GM23338 (cell line): ENCODE measurements at places on chromosomes 16 and 17. TPM values are rescaled to one million over a fixed set of nuclear protein-coding genes. Genes with fewer than 3 reads are reported as not detected.

- DNase-seq, result peak; percentile 64
- no peaks in the 10 kb centered on the region for H3K36me3 ChIP-seq
- no peaks in the 10 kb centered on the region for H3K27me3 ChIP-seq
- H3K4me3 ChIP-seq, result no peak overlapping the region
- H3K27ac ChIP-seq, result no peak overlapping the region
Observed at GRCh38 chr16:11233727-11234376, 22.2 kb downstream of the SOCS1 start.

GRCh38 chr17:17839791-17840707 lies 3.3 kb upstream of the SREBF1 start:
- peaks cover 50% of the 10 kb centered on the region for H3K4me1 ChIP-seq
- H3K27me3 ChIP-seq, result no peaks in the 10 kb centered on the region
- peak; percentile 96 for DNase-seq
- H3K27ac ChIP-seq, result peak overlapping the region; percentile 98
- no peaks in the 10 kb centered on the region for H3K36me3 ChIP-seq

DNA sequence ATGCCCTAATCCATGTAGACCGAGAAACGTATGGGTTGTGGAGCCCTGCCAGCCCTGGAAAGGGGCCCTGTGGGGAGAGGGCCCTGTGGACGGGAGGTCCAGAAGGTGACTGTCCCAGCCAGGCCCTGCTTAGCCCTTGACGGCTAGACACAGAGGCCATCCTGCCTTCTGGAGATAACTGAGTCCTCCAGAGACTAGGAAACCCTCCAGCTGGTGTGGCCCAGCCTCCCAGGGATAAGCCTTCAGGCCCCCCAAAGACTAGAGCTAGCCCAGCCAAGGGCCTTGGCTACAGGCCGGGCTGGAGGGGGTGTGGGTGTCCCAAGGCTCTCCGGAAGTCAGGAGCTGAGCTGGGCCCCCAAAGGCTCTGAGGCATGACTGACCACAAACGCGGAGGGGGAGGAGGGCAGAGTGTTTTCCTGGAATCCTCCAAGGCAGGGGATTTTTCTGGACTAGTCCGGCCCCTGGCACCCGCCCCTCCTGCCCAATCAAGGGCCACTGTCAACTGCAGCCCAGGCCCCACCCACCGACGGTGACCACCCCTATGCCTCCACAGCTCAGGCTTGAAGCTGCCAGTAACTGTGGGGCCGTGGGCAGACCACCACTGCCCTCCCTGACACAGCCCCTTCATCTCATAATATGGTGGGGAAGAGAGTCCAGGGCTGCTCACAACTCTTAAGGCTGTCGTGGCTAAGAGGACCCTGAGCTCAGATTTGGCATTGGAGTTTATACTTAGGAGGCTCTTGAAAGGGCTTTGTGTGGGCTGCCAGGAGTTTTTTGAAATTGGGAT lies 885 bp upstream of the VASN start:
- H3K27me3 ChIP-seq, result peaks cover 3% of the 10 kb centered on the region; the same call in 1 of the 2 replicates
- H3K36me3 ChIP-seq, result no peaks in the 10 kb centered on the region
- peak overlapping the region; percentile 73; the same call in 1 of the 2 replicates for H3K4me3 ChIP-seq

GRCh38 chr17:9324864-9325263 lies 250.8 kb downstream of the STX8 start:
- H3K27ac ChIP-seq, result no peak overlapping the region
- H3K4me1 ChIP-seq, result peaks cover 18% of the 10 kb centered on the region
- no peaks in the 10 kb centered on the region for H3K27me3 ChIP-seq
- DNase-seq, result no peak
- no peaks in the 10 kb centered on the region; the same call in 1 of the 2 replicates for H3K36me3 ChIP-seq

GRCh38 chr17:3506054-3506453 lies 30.3 kb downstream of the ASPA start:
- H3K4me1 ChIP-seq, result peaks cover 12% of the 10 kb centered on the region
- H3K36me3 ChIP-seq, result no peaks in the 10 kb centered on the region; the same call in 1 of the 2 replicates
- H3K4me3 ChIP-seq, result no peak overlapping the region
- H3K27ac ChIP-seq, result no peak overlapping the region
- DNase-seq, result no peak

DNA sequence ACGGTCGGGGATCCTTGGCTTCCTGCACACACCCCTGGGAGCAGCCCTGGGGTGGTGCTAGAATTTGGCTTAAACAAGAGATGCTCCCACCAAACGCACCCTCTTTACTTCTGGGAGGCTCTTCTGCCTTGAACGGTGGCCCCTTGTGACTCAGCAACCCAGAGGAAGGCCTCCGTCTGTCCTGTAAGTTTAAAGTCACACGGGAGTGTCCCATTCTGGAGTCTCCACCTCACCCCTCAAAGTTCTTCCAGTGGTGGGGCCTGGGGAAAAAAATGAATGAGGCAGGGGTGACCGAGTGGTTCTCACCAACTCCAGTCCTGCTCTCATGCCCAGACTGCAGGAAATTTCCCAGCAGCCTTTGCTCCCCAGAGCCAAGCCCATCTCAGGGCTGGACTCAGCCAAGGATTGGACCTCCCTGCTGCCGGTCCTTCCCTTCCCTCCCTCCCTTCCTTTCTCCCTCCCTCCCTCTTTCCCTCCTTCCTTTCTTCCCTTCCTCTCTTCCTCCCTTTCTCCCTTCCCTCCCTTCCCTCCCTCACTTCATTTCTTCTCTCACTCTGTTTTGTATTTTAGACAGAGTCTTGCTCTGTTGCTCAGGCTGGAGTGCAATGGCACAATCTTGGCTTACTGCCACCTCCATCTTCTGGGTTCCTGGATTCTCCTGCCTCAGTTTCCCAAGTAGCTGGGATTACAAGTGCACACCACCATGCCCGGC lies 11.4 kb downstream of the ITGAD start:
- H3K4me3 ChIP-seq, result no peak overlapping the region
- no peak for DNase-seq
- no peaks in the 10 kb centered on the region for H3K36me3 ChIP-seq
- H3K27me3 ChIP-seq, result no peaks in the 10 kb centered on the region

DNA sequence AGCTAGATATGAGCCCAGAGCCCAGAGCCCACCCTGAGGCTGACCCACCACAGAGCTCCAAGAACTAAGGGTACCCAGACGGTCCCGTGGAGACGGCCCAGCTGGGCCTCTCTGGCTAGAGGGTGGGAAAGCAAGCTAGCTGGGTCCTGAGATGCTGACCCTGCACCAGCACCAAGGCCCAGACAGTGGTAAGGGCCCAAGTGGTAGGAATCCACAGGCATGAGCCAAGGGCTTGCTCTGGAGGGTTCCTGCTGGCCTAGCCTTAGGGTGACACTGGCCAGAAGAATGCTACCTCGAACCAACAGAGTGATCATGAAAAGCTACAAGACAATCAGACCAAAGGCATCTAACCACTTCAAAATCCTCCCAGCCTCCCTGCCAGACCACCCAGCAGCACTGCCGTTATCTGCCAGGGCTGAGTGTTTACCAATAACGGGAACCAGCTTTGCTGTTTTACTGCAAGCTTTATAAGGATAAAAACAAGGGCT lies 13.2 kb downstream of the HIC1 start:
- DNase-seq, result no peak
- no peaks in the 10 kb centered on the region for H3K27me3 ChIP-seq
- no peaks in the 10 kb centered on the region for H3K36me3 ChIP-seq
- no peak overlapping the region for H3K27ac ChIP-seq
- peaks cover 18% of the 10 kb centered on the region for H3K4me1 ChIP-seq
- no peak overlapping the region for H3K4me3 ChIP-seq

DNA sequence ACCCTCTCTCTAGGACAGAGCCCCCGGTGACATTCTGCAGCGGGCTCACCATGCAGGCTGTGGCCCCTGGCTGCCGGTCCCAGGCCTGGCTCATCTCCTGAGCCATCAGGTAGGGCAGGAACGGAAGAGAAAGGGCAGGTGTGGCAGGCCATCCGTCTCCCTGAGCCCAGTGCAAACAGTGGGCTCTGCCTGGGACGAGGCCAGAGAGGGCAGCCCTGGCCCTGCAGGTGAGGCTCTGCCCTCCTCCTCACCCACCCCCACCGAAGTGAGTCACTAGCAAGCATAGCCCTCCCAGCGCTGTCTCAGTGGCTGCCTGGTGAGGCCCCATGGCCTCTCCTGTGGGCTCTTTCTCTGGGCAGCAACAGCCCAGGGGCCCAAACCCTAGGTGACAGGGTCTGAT lies 14.5 kb downstream of the OTOP3 start:
- peaks cover 5% of the 10 kb centered on the region; the same call in 1 of the 2 replicates for H3K4me1 ChIP-seq
- H3K27ac ChIP-seq, result no peak overlapping the region
- H3K4me3 ChIP-seq, result no peak overlapping the region
- H3K36me3 ChIP-seq, result no peaks in the 10 kb centered on the region

DNA sequence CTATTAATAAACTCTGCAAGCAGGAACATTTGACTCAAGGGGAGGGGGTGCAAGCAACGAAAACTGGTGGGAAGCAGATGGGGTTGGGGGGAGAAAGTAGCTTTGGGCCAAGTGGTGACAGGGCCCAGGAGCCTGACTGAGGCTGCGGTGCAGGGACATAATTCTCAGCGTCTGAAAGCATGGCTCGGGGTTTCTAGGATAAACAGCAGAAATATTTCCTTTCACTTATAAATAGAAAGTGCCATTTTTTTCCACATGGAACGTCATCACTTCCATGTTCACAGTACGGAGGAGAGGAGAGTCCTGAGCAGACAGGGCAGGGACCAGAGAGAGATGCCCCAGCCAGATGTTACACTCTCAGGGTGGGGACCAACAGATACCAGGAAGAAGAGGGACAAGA lies 197.1 kb downstream of the ZFHX3 start:
- H3K36me3 ChIP-seq, result no peaks in the 10 kb centered on the region
- no peaks in the 10 kb centered on the region for H3K27me3 ChIP-seq
- H3K27ac ChIP-seq, result no peak overlapping the region
- peaks cover 29% of the 10 kb centered on the region for H3K4me1 ChIP-seq
- no peak for DNase-seq
- H3K4me3 ChIP-seq, result no peak overlapping the region

- no peaks in the 10 kb centered on the region for H3K36me3 ChIP-seq
- DNase-seq, result no peak
- H3K4me1 ChIP-seq, result no peaks in the 10 kb centered on the region
- H3K27ac ChIP-seq, result no peak overlapping the region
Observed at GRCh38 chr17:30219833-30220232, 15.7 kb downstream of the SLC6A4 start.

DNA sequence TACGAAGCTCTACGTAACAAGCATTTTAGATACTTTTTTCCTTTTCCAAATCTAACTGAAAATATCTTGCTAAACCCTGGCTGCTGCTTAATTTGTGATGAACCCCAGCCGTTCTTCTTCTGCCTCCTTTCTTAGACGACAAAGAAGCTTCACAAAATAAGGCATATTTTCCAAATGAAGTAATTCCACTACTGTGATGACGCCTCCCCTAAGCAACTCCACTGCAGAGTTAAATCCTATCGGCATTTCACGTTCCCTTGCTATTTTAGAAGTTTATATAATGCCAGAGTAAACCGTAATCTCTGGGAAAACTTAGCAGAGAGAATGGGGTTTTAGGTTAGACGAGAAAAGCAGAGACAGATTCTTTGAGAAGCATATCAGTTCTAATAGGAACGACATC lies 683.1 kb upstream of the SALL1 start:
- no peaks in the 10 kb centered on the region for H3K27me3 ChIP-seq
- no peak for DNase-seq
- H3K4me3 ChIP-seq, result no peak overlapping the region
- H3K27ac ChIP-seq, result no peak overlapping the region

GRCh38 chr17:7207120-7208001 lies 12.3 kb downstream of the DLG4 start:
- H3K27ac ChIP-seq, result no peak overlapping the region
- no peak for DNase-seq
- H3K4me3 ChIP-seq, result peak overlapping the region; percentile 67
- peaks cover 43% of the 10 kb centered on the region for H3K4me1 ChIP-seq

GRCh38 chr16:15055141-15056053 lies 477 bp downstream of the NTAN1 start:
- peak; percentile 81 for DNase-seq
- H3K27me3 ChIP-seq, result no peaks in the 10 kb centered on the region
- H3K36me3 ChIP-seq, result peaks cover 7% of the 10 kb centered on the region; the same call in 1 of the 2 replicates
- no peak overlapping the region for H3K27ac ChIP-seq
- no peaks in the 10 kb centered on the region; the same call in 1 of the 2 replicates for H3K4me1 ChIP-seq

- no peaks in the 10 kb centered on the region for H3K27me3 ChIP-seq
- H3K36me3 ChIP-seq, result no peaks in the 10 kb centered on the region
- H3K4me3 ChIP-seq, result no peak overlapping the region
- no peak overlapping the region for H3K27ac ChIP-seq
Observed at GRCh38 chr16:65313936-65314626, 192.2 kb upstream of the CDH11 start.

DNA sequence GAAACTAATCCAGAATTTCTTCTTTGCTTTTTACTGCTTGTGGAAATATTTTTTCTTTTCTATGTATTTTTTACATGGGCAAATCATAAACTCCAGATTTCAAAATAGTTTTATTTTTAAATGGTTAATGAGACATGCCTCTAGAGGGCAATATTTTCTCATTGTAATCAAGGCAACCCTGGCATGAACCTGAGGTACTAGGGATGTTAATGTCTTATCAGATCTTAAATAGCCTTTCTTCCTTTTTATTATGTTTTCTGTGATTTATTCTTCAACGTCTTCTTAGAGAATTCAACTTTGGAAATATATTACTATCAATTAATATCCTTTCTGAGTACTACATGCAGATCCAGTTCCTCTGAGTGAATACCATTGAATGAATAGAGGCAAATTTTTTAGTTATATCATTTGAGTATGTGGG lies 324.7 kb downstream of the BCAS3 start:
- DNase-seq, result peak; percentile 56
- H3K27me3 ChIP-seq, result no peaks in the 10 kb centered on the region
- peaks cover 8% of the 10 kb centered on the region; the same call in 1 of the 2 replicates for H3K4me1 ChIP-seq
- H3K4me3 ChIP-seq, result no peak overlapping the region
- no peaks in the 10 kb centered on the region for H3K36me3 ChIP-seq

DNA sequence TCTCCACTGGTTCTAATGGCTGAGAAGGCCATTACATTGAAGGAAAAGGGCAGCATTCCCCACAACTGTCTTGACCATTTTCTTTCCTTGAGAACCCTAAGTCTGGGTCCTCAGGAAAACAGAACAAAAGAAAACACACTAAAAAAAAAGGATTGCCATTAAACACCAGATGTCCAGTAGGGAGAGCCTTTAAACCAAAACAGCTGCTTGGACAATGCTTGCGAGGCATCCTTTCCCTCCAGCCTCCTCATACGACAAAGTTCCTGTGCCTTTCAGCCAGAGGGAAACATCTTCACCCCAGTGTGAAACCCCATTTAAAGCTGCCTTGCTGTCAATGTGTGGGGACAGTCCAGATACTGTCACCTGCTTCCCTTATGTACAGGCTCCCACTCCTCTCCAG lies 74.3 kb downstream of the MMD start:
- no peaks in the 10 kb centered on the region for H3K27me3 ChIP-seq
- H3K4me1 ChIP-seq, result peaks cover 14% of the 10 kb centered on the region
- no peak for DNase-seq
- no peak overlapping the region for H3K27ac ChIP-seq

DNA sequence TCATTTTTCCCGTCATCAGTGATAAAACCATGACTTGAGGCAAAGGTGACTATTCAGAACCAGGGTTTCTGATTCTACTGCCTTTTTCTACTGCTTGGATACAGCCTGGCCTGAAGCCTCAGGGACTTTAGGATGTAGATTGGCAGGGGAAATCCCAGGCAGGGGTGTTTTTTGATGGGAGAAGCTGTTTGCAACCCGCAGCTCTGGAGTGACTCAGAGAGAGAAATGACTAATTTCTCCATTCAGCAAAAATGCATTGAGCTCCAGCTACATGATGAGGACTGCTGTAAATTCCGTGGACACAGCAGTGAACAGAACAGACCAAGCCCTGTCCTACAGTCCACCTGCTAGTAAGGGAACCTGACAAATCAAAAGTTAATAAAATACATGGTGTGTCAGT lies 560.6 kb downstream of the CDH13 start:
- no peak for DNase-seq
- no peak overlapping the region for H3K4me3 ChIP-seq
- H3K27me3 ChIP-seq, result no peaks in the 10 kb centered on the region
- H3K27ac ChIP-seq, result no peak overlapping the region
- H3K36me3 ChIP-seq, result no peaks in the 10 kb centered on the region
- H3K4me1 ChIP-seq, result no peaks in the 10 kb centered on the region

NGFR gene
- 6.8 and 6.9 TPM in 2 replicates for total RNA-seq

C16orf89 gene
- 2.8 and 4.2 TPM in 2 replicates for total RNA-seq

G6PC1 gene
- total RNA-seq, result not detected in 2 replicates

ZG16 gene
- total RNA-seq, result not detected in 2 replicates

KRT31 gene
- not detected in 2 replicates for total RNA-seq
